ENCODE measurements at places on chromosomes 13 and 19.

- peaks cover 74% of the 10 kb centered on the region for H3K27me3 ChIP-seq
- DNase-seq: no peak
- H3K36me3 ChIP-seq: peaks cover 8% of the 10 kb centered on the region
- H3K27ac ChIP-seq: no peak overlapping the region
- peaks cover 21% of the 10 kb centered on the region for H3K4me1 ChIP-seq
These were observed 6.1 kb downstream of the ZIC5 start for GRCh38 chr13:99965329-99966000.

- DNase-seq: no peak
- H3K27me3 ChIP-seq: no peaks in the 10 kb centered on the region
- peaks cover 73% of the 10 kb centered on the region for H3K4me1 ChIP-seq
- peaks cover 9% of the 10 kb centered on the region for H3K36me3 ChIP-seq
These were observed 1.9 kb upstream of the GPI start for GRCh38 chr19:34363094-34363493.

DNA sequence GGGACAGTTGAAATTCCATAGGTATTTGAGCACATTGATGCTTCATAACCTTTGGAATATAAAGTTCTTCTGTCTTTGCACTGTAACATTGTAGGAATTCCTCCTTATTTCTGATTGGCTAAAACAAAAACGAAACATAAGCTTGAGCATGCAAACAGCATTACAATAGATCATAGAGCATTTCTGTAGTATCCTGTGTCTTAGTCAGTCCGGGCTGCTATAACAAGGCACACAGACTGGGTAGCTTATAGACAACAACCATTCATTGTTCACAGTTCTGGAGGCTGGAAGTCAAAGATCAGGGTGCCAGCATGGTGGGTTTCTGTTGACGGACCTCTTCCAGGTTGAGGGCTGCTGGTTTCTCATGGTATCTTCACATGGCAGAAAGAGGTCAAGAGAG, 188.7 kb upstream of the SOX21 start:
- DNase-seq: no peak
- H3K4me1 ChIP-seq: no peaks in the 10 kb centered on the region
- H3K36me3 ChIP-seq: no peaks in the 10 kb centered on the region
- no peak overlapping the region for H3K4me3 ChIP-seq
- no peak overlapping the region for H3K27ac ChIP-seq

- no peak for DNase-seq
- peaks cover 5% of the 10 kb centered on the region for H3K27me3 ChIP-seq
- no peaks in the 10 kb centered on the region for H3K36me3 ChIP-seq
- no peak overlapping the region for H3K4me3 ChIP-seq
- no peaks in the 10 kb centered on the region for H3K4me1 ChIP-seq
These were observed 423.1 kb downstream of the FGF14 start for GRCh38 chr13:101978552-101979315.

- no peaks in the 10 kb centered on the region for H3K27me3 ChIP-seq
- DNase-seq: no peak
- H3K4me3 ChIP-seq: no peak overlapping the region
- no peaks in the 10 kb centered on the region for H3K36me3 ChIP-seq
- H3K27ac ChIP-seq: no peak overlapping the region
These were observed 194.2 kb downstream of the POU4F1 start for GRCh38 chr13:78409172-78409571.

GRCh38 chr19:47142779-47143178, 12.1 kb downstream of the SAE1 start:
- peaks cover 59% of the 10 kb centered on the region for H3K4me1 ChIP-seq
- H3K27ac ChIP-seq: peak overlapping the region; percentile 77
- DNase-seq: no peak

GRCh38 chr13:45512098-45512496, 47.4 kb downstream of the COG3 start:
- H3K27ac ChIP-seq: peak overlapping the region; percentile 1
- H3K36me3 ChIP-seq: no peaks in the 10 kb centered on the region
- H3K4me3 ChIP-seq: no peak overlapping the region
- peaks cover 11% of the 10 kb centered on the region for H3K4me1 ChIP-seq

GRCh38 chr13:110937511-110938285, 22.8 kb upstream of the ANKRD10 start:
- no peak overlapping the region for H3K4me3 ChIP-seq
- H3K27me3 ChIP-seq: peaks cover 34% of the 10 kb centered on the region
- peaks cover 31% of the 10 kb centered on the region for H3K36me3 ChIP-seq
- H3K4me1 ChIP-seq: peaks cover 34% of the 10 kb centered on the region
- DNase-seq: no peak

- no peak for DNase-seq
- H3K27ac ChIP-seq: no peak overlapping the region
- H3K4me1 ChIP-seq: peaks cover 16% of the 10 kb centered on the region
- no peaks in the 10 kb centered on the region for H3K27me3 ChIP-seq
- no peaks in the 10 kb centered on the region for H3K36me3 ChIP-seq
These were observed 42.8 kb downstream of the GAS6 start for GRCh38 chr13:113820813-113821651.

DNA sequence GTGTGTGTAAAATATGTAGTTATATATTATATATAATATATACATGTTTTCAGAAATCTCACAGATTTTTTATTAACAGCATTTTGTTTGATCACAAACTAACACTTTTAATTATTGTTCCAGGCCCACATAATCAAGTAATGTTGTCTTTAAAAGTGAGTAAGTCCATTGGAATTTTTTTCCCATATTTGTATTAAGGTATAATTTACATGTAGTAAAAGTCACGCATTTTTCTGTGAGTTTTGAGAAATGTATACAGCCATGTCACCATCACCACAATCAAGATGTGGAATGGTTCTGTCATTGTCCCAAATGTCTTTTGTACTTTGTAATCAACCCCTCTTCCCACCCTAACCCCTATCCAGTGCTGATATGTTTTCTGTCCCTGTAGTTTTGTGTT, 120.0 kb upstream of the RFC3 start:
- no peak overlapping the region for H3K4me3 ChIP-seq
- peaks cover 8% of the 10 kb centered on the region for H3K4me1 ChIP-seq
- H3K27me3 ChIP-seq: peaks cover 16% of the 10 kb centered on the region
- H3K27ac ChIP-seq: no peak overlapping the region
- no peaks in the 10 kb centered on the region for H3K36me3 ChIP-seq
- no peak for DNase-seq

DNA sequence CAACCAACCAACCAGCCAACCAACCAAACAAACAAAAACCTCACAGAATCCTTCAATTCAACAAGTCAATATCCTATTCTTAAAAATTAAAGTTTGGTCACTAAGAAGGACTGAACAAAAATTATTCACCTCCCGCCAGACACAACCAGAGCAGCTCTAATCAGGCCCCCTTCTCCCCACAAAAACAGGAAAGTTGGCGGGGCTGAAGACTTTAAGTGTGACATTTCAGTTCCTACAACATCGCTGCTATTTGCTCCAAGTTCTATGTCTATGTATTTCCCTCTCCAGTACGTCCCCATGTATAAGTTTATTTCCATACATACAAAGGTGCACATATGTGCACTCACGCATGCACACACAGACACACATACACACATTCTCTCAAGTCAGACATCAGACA, 32.8 kb upstream of the STK24 start:
- no peak overlapping the region for H3K4me3 ChIP-seq
- no peak overlapping the region for H3K27ac ChIP-seq
- H3K36me3 ChIP-seq: no peaks in the 10 kb centered on the region
- H3K4me1 ChIP-seq: no peaks in the 10 kb centered on the region
- DNase-seq: no peak
- no peaks in the 10 kb centered on the region for H3K27me3 ChIP-seq

DNA sequence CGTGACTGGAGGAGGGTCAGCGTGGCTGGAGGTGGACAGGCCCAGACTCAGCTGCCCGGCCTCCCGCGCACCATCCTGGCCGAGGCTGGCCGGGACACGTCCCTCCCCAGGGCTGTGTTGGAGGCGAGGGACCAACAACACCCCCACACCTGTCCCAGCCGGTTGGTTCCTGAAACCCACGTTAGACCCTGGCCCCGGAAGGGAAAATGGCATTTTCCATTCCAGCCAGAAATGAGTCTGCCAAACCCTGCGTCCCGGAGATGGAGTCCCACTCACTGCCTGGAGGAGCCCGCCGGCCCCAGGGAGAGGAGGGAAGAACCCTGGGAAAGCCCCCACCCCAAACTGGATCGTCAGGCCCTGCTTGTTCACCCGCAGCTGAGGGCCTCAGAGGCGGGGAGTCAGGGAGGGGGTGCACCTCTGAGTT, 4.8 kb upstream of the WDR18 start:
- H3K4me3 ChIP-seq: no peak overlapping the region
- no peaks in the 10 kb centered on the region for H3K4me1 ChIP-seq
- no peak for DNase-seq
- H3K27ac ChIP-seq: no peak overlapping the region

GRCh38 chr13:100436099-100436498, 152.5 kb downstream of the GGACT start:
- no peak overlapping the region for H3K4me3 ChIP-seq
- peaks cover 23% of the 10 kb centered on the region for H3K4me1 ChIP-seq
- H3K27me3 ChIP-seq: no peaks in the 10 kb centered on the region

GRCh38 chr19:19554074-19555023, 16.3 kb downstream of the CILP2 start:
- peaks cover 3% of the 10 kb centered on the region for H3K36me3 ChIP-seq
- no peaks in the 10 kb centered on the region for H3K27me3 ChIP-seq
- H3K27ac ChIP-seq: no peak overlapping the region
- peak; percentile 69 for DNase-seq
- no peak overlapping the region for H3K4me3 ChIP-seq

DNA sequence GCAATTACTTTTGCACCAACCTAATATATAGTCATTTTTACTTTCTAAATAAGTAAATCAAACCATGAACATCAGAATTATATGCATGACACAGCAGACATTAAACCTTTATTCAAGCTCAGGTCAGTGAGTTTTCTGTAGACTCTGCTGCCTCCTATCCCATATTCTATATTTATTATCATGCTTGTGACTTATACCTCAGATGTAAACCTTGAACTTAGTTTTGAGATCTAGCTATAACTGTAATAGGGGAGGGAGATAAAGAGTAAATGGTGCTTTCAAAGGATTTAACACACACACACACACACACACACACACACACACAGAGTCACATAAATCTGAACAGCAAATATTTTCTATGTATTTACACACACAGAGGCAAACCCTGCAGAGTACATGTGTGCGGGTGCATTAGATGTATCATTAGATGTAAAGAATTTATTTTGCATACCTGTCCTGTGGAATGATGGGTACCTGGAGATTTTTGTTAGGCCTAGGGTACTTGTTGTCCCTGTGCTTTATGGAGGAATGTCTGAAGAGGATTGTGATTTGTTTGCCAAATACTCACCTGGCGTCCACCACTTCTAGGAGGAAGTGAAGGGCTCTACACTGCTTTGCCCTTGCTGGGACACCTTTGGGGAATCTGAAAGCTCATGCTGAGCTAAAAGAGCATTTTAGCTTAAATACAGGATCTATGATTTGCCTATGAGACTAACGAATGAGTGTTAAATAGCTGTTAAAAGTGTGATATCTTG, 521.9 kb downstream of the KLF5 start:
- H3K4me3 ChIP-seq: no peak overlapping the region
- no peak for DNase-seq
- H3K27ac ChIP-seq: no peak overlapping the region
- H3K27me3 ChIP-seq: no peaks in the 10 kb centered on the region
- H3K36me3 ChIP-seq: no peaks in the 10 kb centered on the region

- peaks cover 28% of the 10 kb centered on the region for H3K4me1 ChIP-seq
- DNase-seq: no peak
- H3K36me3 ChIP-seq: no peaks in the 10 kb centered on the region
These were observed 25.2 kb upstream of the HIF3A start for GRCh38 chr19:46271481-46272197.

DNA sequence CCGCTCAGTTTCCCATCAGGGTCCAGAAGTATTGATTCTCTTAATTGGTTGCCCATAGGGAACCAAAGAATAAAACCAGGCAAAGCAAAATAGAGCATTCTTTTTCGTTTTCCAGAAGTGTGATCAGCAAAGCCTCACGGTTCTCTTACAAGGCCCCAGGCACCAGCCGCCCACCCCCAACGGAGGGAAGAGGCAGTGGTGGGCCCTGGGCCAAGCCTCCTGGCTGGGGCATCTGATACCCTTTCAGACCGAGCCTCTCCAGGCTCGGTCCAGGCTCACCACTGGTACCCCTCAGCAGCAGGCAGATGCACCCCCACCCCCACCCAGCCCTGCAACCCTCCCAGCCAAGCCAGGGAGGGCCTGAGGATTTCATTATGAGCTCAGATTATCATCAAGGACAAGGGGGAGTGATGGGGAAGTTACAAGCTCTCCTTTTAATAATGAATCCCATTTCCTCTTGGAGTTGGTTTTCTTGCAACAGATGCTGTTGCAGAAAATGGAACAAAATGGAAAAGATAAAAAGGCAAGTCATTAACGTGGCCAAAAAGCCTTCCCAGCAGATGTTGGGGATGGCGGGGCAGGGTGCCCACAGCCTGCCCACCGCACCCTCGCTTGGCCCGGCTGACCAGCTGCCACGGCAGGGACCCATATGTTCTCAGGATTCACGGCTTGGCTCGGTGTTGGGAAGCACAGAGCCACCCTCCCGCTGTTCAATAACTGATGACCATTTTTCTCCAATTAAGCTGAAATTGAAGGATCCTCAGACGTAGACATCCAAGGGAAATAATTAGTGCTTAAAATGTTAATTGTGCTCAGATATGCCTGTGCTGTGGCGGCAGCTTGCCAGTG, 45.9 kb upstream of the KCTD15 start:
- no peaks in the 10 kb centered on the region for H3K27me3 ChIP-seq
- H3K4me3 ChIP-seq: no peak overlapping the region
- no peaks in the 10 kb centered on the region for H3K36me3 ChIP-seq
- H3K27ac ChIP-seq: no peak overlapping the region

- H3K27me3 ChIP-seq: no peaks in the 10 kb centered on the region
- DNase-seq: no peak
These were observed 705.3 kb downstream of the GPC5 start for GRCh38 chr13:92103689-92104153.

GRCh38 chr19:1585243-1585580, 7.5 kb downstream of the MBD3 start:
- H3K36me3 ChIP-seq: peaks cover 8% of the 10 kb centered on the region
- no peaks in the 10 kb centered on the region for H3K27me3 ChIP-seq
- H3K4me1 ChIP-seq: peaks cover 18% of the 10 kb centered on the region
- DNase-seq: no peak
- no peak overlapping the region for H3K27ac ChIP-seq

DNA sequence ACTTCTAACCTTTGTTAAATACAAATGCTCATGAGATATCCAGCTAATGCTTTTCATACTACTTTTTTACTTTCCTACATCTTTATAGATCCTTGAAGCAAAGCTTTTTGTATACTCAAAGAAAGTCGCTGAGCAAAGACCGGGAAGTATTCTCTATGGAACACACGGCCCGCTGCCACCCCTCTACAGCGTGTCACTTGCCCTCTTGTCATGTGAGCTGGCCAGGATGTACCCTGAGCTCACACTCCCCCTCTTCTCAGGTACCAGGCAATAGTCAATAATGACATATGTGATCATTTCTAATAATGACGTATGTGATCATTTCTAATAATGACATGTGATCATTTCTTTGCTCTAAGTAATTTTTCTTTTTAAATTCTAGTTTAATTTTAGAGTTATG, 112.9 kb downstream of the ZAR1L start:
- H3K4me3 ChIP-seq: no peak overlapping the region
- no peaks in the 10 kb centered on the region for H3K27me3 ChIP-seq
- no peaks in the 10 kb centered on the region for H3K4me1 ChIP-seq
- DNase-seq: no peak
- H3K27ac ChIP-seq: no peak overlapping the region
